Prostate gland (tissue), 2 donors: ENCODE measurements at places on chromosomes 12 and 14.

DNA sequence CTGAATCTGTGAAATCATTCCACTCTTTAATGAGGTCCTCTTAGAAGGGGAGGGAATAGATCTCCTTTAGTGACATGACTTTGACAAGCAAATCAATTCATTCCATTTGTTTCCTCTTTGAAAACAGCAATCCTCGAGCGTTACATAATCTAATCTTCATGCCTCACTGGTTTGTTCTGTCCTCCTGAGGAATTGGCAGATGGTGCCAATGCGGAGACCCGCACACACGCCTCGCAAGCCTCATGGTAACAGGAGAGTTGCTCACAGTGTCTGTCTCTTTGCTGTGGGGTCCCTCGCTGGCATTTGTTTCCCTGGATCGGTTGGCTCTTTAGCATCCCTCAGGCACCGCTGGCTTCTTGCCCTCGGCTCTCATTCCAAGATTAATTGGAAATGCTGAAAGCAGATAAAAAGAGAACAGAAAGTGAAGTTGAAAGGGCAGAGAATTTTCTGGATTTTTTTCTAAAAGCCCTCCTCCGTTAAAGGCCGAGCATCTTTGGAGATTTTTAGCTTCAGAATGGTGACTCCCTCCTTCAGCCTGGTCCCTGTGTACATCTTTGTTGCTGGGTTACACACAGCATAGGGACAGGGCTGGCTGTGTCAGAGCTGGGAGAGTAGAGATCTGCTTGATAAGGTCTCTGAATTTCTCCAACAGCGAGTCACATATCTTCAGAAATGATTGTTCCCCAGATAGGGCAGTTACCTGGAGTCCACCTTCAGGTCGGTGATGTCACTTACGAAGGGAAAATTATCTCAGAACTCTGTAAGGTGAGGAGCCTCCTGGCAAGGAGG lies 10.1 kb upstream of the CABP1 start:
- H3K4me3 ChIP-seq, result no peak overlapping the region
- H3K27me3 ChIP-seq, result no peaks in the 10 kb centered on the region
- H3K4me1 ChIP-seq, result no peaks in the 10 kb centered on the region
- H3K27ac ChIP-seq, result no peak overlapping the region

DNA sequence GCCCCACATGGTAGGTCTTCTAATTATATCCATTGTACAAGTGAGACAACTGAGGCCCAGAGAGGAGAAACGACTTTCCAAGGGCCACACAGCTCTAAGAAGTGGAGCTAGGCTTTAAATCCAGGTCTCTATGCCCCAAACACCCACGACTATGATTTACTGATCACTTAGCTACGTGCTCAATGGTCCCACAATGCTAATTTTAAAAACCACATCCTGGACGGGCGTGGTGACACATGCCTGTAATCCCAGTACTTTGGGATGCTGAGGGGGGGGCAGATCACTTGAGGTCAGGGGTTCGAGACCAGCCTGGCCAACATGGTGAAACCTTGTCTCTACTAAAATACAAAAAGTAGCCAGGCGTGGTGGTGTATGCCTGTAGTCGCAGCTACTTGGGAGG lies 8.4 kb upstream of the MLEC start:
- DNase-seq, result no peak
- no peaks in the 10 kb centered on the region for H3K36me3 ChIP-seq
- no peak overlapping the region for H3K4me3 ChIP-seq
- peaks cover 7% of the 10 kb centered on the region for H3K4me1 ChIP-seq
- peak overlapping the region; percentile 65 for H3K27ac ChIP-seq
- no peaks in the 10 kb centered on the region for H3K27me3 ChIP-seq

GRCh38 chr14:47961634-47962033 lies 286.2 kb upstream of the MDGA2 start:
- H3K27me3 ChIP-seq, result no peaks in the 10 kb centered on the region
- H3K4me1 ChIP-seq, result no peaks in the 10 kb centered on the region

- no peak for DNase-seq
- H3K27ac ChIP-seq, result no peak overlapping the region
- H3K36me3 ChIP-seq, result no peaks in the 10 kb centered on the region
- H3K4me1 ChIP-seq, result no peaks in the 10 kb centered on the region
- no peak overlapping the region for H3K4me3 ChIP-seq
- H3K27me3 ChIP-seq, result no peaks in the 10 kb centered on the region
Observed at GRCh38 chr14:64688811-64689281, 15.4 kb upstream of the PLEKHG3 start.

DNA sequence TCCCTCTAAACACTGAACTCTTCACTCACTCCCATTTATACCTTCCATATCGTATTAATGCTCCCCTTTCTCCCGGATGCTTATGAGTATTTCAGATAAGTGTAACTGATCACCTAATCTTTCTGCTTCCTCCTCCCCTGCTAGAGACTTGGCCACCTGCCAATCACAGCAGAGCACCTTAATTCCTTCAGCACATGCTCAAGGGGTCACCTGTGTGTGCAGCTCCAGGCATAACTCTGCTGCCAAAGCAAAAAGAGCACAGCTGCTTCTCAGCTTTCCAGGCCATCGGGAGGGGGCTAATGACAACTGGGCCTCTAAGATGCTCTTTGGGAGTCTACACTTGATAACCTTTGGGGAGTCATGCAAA lies 106.9 kb upstream of the DYRK2 start:
- H3K27ac ChIP-seq, result no peak overlapping the region
- H3K4me3 ChIP-seq, result no peak overlapping the region
- H3K27me3 ChIP-seq, result no peaks in the 10 kb centered on the region
- no peak for DNase-seq

- no peaks in the 10 kb centered on the region for H3K36me3 ChIP-seq
- H3K27me3 ChIP-seq, result no peaks in the 10 kb centered on the region
- no peak overlapping the region for H3K4me3 ChIP-seq
- no peak overlapping the region for H3K27ac ChIP-seq
- DNase-seq, result no peak
Observed at GRCh38 chr14:69224946-69225345, 33.6 kb downstream of the EXD2 start.

- H3K27ac ChIP-seq, result peak overlapping the region; percentile 85
- H3K36me3 ChIP-seq, result no peaks in the 10 kb centered on the region
- peak; percentile 79 for DNase-seq
- H3K4me3 ChIP-seq, result peak overlapping the region; percentile 58
Observed at GRCh38 chr14:32201193-32201815, 541 bp upstream of the RNU6-7 start.

- H3K27me3 ChIP-seq, result no peaks in the 10 kb centered on the region
- H3K36me3 ChIP-seq, result no peaks in the 10 kb centered on the region
- no peak overlapping the region for H3K27ac ChIP-seq
- H3K4me1 ChIP-seq, result no peaks in the 10 kb centered on the region
- no peak for DNase-seq
Observed at GRCh38 chr12:69985656-69986055, 160.6 kb downstream of the MYRFL start.

DNA sequence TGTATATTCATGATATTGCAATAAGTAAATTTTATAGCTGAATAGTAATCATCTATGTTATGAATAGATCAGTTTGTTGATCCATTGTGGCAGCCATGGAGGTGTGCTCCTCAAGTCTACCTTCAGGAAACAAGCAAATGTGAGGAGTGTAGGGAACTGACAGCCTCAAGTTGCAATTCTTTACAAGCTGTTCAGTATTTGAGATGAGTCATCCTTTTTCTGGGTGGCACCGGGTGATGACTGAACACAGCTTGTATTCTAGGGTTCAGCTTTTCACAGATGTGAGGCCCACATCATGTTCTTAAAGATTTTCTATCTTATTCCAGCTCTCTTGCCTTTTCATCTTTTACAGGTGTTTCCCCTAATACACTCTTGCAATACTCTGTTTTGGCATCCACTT lies 452.4 kb downstream of the KCNH5 start:
- no peaks in the 10 kb centered on the region for H3K4me1 ChIP-seq
- H3K4me3 ChIP-seq, result no peak overlapping the region
- H3K27me3 ChIP-seq, result no peaks in the 10 kb centered on the region
- no peaks in the 10 kb centered on the region for H3K36me3 ChIP-seq
- no peak for DNase-seq

- H3K4me3 ChIP-seq, result no peak overlapping the region
- no peaks in the 10 kb centered on the region for H3K36me3 ChIP-seq
- no peaks in the 10 kb centered on the region for H3K27me3 ChIP-seq
- peaks cover 7% of the 10 kb centered on the region for H3K4me1 ChIP-seq
- no peak for DNase-seq
Observed at GRCh38 chr12:120842595-120842994, 61.6 kb downstream of the SPPL3 start.

DNA sequence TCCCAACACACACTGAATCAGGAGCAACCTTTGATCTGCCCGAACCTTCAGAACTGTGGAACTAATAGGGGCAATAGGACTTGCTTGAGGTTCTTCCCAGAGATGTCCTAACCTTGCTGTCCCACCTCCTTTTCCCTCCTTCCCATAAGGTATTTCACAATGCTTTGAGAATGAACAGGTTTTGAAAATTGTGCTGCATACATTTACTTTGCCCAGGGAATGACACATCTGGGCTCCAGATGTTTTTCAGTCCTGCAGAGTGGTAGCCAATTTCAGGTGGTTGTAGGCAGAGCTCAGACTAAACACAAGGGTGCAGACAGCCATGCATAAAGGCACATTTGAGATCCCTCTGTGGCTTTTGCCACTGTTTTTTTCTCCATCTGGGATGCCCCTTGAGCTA lies 206.7 kb upstream of the PWP1 start:
- no peaks in the 10 kb centered on the region for H3K27me3 ChIP-seq
- H3K4me3 ChIP-seq, result no peak overlapping the region
- no peaks in the 10 kb centered on the region for H3K36me3 ChIP-seq
- no peak overlapping the region for H3K27ac ChIP-seq
- DNase-seq, result no peak

GRCh38 chr12:112180422-112180821 lies 55.1 kb downstream of the TRAFD1 start:
- H3K27ac ChIP-seq, result no peak overlapping the region
- no peak overlapping the region for H3K4me3 ChIP-seq
- peaks cover 9% of the 10 kb centered on the region for H3K36me3 ChIP-seq
- H3K4me1 ChIP-seq, result no peaks in the 10 kb centered on the region
- no peaks in the 10 kb centered on the region for H3K27me3 ChIP-seq

- H3K36me3 ChIP-seq, result no peaks in the 10 kb centered on the region
- peaks cover 14% of the 10 kb centered on the region for H3K4me1 ChIP-seq
- no peak overlapping the region for H3K4me3 ChIP-seq
- DNase-seq, result peak; percentile 92
Observed at GRCh38 chr14:103576371-103577024, 13.7 kb downstream of the COA8 start.

GRCh38 chr12:22287776-22288621 lies 46.5 kb downstream of the ST8SIA1 start:
- no peaks in the 10 kb centered on the region for H3K4me1 ChIP-seq
- H3K27ac ChIP-seq, result no peak overlapping the region
- DNase-seq, result no peak
- H3K27me3 ChIP-seq, result no peaks in the 10 kb centered on the region
- H3K36me3 ChIP-seq, result no peaks in the 10 kb centered on the region
- H3K4me3 ChIP-seq, result no peak overlapping the region

DNA sequence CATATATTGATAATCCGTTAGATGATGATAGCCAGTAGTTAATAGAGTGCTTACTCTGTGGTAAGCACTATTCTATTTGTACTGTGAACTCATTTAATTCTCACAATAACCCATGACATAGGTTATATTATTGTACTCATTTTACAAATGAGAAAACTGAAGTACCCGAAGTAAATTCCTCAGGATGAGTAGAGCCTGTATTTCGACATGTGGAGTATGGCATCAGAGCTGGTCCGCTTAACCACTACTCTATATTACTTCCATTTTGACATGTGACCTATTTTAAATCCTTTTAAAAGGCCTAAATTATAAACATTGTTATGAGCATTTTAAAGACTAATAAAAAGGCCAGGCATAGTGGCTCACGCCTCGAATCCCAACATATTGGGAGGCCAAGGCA lies 8.0 kb upstream of the RAP1B start:
- DNase-seq, result no peak
- H3K27ac ChIP-seq, result no peak overlapping the region
- H3K4me3 ChIP-seq, result no peak overlapping the region
- no peaks in the 10 kb centered on the region for H3K36me3 ChIP-seq

DNA sequence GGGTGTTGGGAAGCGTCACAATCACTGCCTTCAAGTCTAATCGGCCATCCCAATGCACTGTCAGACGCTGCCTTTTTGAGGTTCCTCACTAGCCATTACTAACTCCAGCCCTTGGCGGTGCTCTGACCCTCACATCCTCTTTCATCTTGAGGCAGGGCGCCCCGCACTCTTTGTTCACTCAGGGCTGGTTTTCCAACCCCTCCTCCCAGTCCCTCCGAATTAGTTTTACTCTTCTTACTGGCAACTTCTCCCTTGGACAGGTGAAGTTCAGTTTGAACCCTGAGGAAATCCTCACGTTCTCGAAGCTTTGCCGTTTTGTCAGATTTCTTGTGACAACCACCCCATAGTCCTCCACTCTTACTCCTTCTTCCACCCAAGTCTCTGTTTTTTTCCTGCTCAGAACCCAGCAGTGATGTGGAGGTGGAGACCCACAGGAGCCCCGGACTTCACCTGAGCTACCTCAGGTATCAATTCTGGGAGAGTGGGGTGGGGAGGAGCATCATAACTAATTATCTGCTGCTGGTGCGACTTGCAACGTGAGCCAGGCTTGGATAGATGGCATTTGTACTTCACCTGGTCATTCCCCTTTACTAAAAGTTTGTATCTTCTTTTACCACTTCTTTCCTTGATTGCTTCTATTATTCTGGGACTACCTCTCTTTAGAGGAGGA lies 757 bp downstream of the ZC3H10 start:
- H3K27ac ChIP-seq, result peak overlapping the region; percentile 93

DNA sequence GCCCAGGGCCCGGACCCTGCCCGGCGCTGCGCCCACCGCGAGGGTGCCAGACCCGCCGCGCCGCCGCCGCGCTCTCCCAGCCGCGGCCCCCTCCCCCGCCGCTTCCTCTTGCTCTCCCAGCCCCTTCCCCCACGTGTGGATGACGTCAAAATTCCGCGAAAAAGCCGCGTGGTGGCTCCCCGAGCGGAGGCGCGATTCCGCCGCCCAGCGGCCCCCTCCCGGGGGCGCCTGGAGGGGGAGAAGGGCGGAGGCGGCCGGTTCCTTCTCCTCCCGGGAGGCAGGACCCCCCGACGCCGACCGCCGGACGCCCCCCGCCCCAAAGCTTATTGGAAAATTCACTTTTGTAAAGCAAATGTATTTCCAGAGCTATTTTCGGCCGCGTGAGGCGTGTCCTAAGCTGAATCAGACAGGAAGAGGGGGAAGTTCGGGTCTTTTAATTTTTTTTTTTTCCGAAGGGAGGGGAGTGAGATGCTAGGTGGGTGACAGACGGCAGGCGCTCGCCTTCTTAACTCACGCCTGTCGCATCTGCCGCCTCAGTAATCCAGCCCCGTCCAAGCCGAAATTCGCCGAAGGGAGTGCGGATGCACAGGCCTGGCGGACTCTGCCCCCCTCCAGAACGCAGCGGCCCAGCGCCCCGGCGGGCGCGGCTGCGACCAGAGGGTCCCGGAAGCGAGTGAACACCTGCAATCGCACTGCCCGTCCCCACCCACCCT lies 4.1 kb upstream of the CCND2 start:
- no peaks in the 10 kb centered on the region for H3K36me3 ChIP-seq
- peak overlapping the region; percentile 67 for H3K27ac ChIP-seq
- H3K4me1 ChIP-seq, result no peaks in the 10 kb centered on the region
- H3K4me3 ChIP-seq, result peak overlapping the region; percentile 57
